ENCODE measurements at places on chromosomes 11 and 22.

DNA sequence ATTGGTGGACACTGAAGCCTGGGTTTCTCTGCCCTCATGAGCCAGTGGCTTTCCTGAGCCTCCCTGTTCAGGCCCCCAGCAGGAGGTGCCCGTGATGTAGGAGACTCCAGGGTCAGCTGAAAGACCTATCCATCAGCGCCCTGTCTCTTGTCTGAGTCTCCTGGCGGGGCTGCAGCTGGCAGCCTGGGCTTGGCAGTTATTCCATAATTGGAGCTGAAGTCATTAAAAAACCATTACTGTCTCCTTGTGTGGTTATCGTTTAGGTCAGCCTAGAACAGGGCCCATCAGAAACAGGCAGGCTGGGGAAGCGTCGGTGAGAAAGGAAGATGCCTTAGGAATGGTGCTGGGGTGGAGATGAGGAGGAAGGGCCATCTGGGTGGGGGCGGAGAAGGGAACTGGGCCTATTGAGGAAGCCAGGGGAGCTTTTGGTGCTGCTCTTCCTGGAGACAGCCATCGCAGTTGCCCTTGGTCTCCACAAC, 5.0 kb downstream of the TUB start:
- DNase-seq = no peak

DNA sequence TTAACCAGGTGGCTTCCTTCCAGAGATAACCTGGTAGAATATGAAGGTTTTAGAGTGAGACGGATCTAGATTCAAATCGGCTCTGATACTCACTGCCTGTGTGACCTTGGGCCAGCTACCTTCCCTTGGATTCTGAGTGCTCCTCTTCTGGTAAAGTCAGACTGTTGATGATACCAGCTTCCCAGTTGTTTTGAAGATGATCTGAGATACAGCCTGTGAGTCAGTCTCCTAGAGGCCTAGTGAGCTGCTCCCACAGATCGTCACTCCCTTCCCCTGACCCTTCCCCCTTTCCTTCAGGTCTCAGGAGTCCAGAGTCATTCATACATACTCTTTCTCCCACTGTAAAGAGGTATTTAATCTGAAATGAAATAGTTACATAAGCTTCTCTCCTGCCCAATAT, 207.8 kb downstream of the GRIK4 start:
- DNase-seq = no peak

- no peak for DNase-seq
Measured at GRCh38 chr22:31621507-31622124, 40.4 kb downstream of the PISD start.

GRCh38 chr11:72970557-72971118, 156.4 kb downstream of the ATG16L2 start:
- DNase-seq = no peak

- DNase-seq = no peak
Measured at GRCh38 chr22:44381761-44382115, 69.0 kb upstream of the SHISAL1 start.

GRCh38 chr11:29336727-29337575, 679.9 kb downstream of the KCNA4 start:
- no peak for DNase-seq

- DNase-seq = no peak
Measured at GRCh38 chr22:43345356-43345755, 2.2 kb upstream of the SCUBE1 start.

Data from frontal cortex (tissue), 4 donors.